Activated gamma-delta T cell (primary cell): ENCODE measurements at places on chromosomes 11 and 22.
A peak's percentile ranks its signal among the peaks of the same experiment; 100 is the strongest.

DNA sequence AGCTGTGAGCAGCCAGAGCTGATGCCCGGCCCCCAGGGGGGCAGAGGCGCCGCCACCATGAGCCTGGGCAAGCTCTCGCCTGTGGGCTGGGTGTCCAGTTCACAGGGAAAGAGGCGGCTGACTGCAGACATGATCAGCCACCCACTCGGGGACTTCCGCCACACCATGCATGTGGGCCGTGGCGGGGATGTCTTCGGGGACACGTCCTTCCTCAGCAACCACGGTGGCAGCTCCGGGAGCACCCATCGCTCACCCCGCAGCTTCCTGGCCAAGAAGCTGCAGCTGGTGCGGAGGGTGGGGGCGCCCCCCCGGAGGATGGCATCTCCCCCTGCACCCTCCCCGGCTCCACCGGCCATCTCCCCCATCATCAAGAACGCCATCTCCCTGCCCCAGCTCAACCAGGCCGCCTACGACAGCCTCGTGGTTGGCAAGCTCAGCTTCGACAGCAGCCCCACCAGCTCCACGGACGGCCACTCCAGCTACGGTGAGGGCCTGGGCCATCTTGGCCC lies 6.1 kb downstream of the CDC42EP1 start:
- DNase-seq = peak; percentile 42

DNA sequence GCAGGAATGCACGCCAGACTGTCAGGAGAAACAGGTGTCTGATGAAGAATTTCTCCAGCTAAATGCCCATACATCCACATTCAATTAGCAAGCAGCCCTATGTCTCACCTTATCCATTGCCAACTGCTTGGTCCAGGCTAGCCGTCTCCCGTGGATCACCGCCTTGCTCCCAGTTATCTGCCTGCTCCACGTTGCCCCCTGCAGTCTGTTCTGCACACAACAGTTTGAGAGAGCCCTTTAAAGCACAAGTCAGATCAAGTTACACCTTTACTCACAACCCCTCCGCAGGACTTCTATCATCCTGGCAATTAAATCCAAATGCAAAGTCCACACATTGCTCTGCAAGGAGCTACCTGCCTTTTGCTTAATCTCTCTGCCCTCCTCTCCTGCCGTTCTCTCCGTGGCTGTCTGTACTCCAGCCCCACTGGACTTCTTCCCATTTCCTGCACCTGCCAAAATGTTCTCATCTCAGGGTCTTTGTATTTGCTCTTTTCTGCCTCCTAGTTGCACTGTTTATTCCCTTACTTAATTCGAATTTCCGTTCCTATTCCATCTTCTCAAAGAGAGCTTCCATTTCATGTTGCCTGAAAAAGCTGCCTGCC lies 185.3 kb upstream of the LARGE1 start:
- DNase-seq = no peak

DNA sequence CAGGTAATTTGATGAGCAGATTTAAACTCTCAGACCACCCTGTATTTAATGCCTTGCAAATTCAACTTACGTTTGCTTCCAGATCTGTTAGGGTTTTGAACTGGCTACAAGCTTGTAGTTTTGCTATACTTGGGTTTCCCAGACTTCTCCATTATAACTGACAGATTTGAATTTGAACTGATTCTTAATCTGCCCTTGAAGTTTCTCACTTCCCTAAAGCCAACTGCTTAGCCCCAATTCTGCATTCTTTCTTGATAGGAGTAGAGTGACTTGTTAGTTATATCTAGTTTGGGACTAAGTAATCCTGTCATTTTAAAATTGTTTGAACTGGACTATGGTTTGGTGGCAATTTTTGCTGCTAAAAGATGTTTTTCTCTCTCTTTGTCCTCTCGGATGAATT lies 9.7 kb downstream of the LAYN start:
- DNase-seq = no peak

- DNase-seq = no peak
These were observed 87.1 kb downstream of the TENM4 start for GRCh38 chr11:79353706-79354105.

GRCh38 chr22:42473484-42474193 lies 41.4 kb upstream of the NFAM1 start:
- DNase-seq = no peak

DNA sequence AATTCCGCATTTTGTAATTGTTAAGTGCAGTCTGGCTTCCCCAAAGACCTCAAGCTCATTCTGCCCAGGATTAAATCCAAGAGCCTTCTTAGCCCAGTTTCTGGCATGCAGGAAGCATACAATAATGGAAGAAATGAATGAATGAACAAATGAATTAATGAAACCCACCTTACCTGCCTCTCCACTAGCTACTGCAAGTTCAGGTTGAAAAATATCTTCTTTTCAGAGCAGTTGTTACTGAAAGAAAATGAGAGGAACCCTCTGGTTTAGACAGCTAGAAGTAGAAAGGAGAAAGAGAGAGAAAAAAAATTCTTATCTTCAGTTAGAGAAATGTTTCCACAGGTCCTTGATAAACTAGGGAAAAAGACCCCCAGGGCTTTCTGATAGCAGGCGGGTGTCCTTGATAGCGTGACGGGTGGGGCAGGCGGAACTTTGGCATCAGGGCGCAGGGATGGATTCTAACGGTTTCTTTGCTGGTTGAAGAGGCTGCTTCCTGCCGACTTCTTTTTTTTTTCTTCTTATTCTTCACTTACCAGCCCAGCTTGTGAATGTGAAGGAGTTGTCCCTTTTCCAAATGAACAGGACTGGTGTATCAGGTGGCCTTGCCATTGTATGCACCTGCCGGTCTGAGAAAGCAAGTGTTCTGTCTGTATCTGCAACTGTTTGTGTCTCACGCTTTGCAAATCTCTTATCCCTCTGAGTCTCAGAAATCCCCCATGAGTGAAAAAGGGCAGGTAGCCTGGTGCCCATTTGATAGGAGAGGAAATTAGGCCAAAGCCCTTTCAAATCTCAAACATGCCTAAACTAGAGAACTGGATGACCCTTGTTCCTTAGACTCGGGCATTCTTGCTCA lies 10.0 kb downstream of the LMO2 start:
- no peak for DNase-seq

- no peak for DNase-seq
These were observed 243.1 kb upstream of the BLID start for GRCh38 chr11:122359081-122359571.

GRCh38 chr11:31895926-31896325 lies 84.8 kb upstream of the PAX6 start:
- no peak for DNase-seq

DNA sequence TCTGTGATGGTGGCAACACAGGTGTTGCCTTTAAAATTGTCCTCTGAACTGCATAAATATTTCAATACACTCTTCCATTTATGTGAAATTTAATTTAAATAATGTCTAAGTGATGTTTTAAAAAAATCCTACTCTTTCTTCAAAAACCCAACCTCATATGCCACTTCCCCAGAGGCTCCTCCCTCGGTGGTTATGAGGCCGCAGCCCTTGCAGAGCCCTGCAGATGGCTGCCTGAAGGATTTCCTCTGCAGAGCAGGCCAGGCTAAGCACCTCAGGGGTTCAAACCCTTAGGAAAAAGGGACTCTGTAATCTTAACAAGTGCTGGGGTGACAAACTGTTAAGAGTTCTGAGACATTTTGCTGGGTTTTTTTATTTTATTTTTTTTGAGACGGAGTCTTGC lies 25.2 kb downstream of the MORC2 start:
- DNase-seq = no peak

- no peak for DNase-seq
These were observed 9.7 kb upstream of the GRK2 start for GRCh38 chr11:67256477-67257135.

GRCh38 chr11:57778318-57779037 lies 16.9 kb downstream of the CTNND1 start:
- no peak for DNase-seq
